ENCODE measurements at places on chromosomes 11 and 22.

- DNase-seq: no peak
These were observed 49.2 kb upstream of the SESN3 start for GRCh38 chr11:95279921-95280868.

- DNase-seq: no peak
These were observed 8.1 kb downstream of the UPK3A start for GRCh38 chr22:45292731-45293442.

- DNase-seq: no peak
These were observed 7.4 kb downstream of the GNB1L start for GRCh38 chr22:19847345-19847632.

DNA sequence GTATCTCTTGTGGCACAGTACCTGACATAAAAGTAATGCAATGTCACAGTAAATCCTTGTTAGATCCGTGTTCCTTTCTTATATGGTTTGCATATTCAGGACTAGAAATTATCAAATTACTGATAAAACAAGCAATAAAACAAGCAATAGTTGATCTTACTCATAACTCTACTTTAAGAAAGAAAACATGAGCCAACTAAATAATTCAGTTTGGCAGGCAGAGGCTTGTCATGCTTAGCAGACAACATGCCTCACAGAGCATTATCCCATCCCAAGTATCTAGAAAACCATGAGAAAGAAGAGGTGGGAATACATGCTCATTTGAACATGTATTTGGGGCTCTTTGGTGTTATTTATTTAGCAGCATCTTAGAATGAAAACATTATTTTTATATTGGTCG, 241.9 kb downstream of the SOX6 start:
- DNase-seq: no peak

DNA sequence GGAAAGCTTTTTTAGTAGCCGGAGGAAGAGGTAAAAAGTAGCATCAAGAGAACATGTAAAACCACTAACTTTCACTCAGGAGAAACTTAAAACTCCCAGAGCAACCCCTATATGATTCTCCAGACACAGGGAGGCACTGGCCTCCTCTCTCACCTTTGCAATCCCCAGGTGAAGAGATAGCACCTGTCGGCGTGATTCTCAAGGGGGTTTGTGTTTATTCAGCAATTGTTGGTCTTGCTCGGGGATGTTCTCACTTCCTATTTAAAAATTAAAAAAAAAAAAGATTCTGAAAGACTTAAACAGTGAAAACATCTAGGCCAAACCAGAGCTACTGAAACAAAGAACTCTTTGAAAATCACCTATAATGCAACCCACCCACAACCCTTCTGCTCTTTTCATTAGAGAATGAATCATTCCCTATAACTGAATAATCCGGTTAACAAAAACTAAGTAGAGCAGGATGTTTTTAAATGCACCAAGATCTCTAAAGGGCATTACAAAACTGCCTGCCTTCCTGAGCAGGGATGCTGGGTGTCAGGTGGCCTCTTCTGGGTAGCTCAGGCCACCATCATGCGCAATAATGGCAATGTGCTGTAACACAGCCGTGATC, 24.9 kb downstream of the DHCR7 start:
- no peak for DNase-seq

DNA sequence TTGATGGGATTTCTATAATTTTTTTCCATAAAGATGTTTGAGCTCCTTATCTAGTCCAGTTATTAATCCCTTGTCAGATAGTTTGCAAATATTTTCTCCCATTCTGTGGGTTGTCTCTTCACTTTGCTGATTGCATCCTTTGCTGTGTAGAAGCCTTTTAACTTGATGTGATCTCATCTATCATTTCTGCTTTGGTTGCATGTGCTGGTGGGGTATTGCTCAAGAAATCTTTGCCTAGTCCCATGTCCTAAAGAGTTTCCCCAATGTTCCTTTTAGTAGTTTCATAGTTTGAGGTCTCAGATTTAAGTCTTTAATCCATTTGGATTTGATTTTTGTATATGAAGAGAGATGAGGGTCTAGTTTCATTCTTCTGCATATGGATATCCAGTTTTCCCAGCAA, 1.7 kb upstream of the IL2RB start:
- no peak for DNase-seq

DNA sequence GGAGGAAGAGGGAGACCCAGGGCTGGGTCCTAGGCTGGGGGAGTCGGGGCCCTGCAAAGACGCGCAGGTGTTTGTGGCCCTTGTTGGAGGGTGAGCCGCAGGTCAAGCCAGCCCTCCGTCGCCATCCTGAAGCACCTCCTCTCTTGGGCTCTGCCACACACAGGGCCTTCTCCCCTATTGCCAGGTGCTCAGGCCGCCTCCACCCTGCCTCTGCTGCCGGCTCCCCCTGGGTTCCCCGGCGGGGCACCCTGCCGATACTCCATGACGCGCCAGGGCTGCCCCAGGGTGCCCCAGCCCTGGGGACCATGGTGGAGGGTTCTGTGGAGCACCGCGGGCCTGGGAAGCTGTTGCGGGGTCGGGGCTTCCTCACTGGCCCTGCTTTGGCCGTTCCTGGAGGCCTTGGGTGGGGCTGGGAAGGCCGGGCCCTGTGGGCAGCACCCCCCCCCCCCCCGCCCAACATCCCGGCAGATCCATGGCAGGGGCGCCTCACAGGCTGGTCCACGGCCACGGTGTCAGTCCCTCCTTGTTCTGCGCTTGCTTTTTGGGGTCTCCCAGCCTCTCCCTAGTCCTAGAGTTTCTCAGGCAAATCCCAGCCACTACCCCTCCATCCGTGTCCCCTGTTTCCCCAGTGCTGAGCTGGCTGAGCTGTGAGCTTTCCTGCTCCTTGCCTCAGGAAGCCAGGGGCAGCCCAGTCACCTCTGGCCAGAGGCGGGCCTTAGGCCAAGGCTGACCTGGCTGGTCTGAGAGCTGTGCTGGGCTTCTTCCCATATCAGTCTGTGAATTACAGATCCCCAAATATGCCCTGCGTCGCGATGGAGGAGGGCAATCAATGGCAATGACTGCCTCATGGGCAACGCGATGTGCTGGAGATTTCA, 2.3 kb upstream of the ADORA2A start:
- DNase-seq: no peak

DNA sequence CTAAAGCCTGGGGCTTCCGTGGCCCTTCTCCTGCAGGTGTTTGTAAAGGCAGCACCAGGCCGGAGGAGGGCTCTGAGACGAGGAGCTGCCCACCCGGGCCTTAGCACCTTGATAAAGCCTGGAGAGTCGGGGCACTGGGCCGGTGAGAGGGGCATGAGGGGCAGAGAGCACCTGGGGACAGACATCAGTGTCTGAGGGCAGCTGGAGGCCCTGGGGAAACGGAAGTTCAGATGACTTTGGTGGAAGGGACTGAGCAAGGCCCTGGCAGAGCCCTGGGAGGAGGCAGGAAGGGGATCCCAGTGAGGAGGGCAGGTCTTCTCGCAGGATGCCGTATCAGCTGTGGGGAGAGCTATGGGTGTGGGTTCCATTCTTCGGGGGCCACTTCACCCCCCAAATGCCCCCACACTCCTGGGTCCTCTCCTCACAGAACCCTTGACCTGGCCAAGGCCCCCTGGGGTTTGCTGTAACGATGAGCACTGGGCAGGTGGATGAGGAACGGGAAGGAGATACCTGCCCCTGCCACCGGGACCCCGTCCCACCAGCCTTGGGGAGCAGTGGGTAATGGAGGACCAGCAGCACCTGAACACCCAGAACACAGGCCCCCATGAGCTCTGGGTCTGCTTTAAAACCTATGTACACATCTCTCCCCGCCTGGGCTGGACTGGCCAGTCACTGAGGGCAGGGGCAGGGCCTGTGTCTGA, 7.4 kb downstream of the C1QTNF6 start:
- no peak for DNase-seq

DNA sequence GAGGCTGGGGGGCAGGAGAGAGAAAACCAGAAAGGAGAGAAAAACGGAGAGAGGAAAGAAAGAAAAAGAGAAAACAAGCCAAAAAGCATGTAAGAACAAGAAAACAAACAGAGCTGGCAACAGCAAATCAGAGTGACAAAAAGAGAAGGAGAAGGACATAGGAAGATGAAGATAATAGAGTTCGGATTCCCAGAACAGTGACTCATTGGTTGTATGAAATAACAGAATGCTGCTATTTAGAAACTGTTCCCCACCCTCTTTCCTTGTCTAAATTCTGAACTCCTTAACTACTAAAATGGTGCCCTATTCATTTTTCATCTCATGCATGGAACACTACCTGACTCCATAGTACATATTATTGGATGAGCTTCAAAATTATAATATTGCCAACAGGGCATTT, 317.4 kb downstream of the C11orf87 start:
- no peak for DNase-seq

GRCh38 chr11:35289821-35290220, 129.5 kb downstream of the SLC1A2 start:
- DNase-seq: no peak

DNA sequence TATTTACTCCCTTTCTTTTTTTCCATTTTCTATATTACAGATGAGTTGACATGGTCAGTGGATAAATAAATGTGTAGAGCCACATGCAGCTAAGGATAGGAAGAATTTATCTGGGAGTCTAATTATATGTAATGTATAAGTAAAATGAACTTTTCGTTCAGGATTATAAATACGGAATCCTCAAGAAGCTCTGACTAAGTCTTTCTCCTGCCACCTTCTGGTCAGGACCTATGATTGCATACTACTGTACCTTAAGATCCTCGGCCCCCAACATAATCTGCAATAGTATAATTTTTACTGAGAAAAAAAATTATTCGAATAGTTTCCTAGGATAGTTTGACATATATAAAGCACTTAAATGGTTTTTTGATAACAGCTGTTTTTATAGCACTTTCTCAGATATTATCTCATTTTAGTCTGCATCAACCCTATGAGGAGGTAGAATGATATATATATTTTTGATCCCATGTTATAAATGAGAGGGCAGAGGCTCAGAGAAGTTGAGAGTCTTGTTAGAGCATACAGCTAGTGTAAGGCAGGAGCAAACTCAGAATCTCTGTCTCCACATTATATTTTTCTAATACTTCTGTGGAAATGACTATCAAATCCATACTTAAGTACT, 36.1 kb downstream of the CCDC90B start:
- DNase-seq: no peak

GRCh38 chr11:10333490-10333889, 28.6 kb downstream of the ADM start:
- no peak for DNase-seq

GRCh38 chr11:2432171-2432621, 12.1 kb downstream of the TRPM5 start:
- DNase-seq: no peak

DNA sequence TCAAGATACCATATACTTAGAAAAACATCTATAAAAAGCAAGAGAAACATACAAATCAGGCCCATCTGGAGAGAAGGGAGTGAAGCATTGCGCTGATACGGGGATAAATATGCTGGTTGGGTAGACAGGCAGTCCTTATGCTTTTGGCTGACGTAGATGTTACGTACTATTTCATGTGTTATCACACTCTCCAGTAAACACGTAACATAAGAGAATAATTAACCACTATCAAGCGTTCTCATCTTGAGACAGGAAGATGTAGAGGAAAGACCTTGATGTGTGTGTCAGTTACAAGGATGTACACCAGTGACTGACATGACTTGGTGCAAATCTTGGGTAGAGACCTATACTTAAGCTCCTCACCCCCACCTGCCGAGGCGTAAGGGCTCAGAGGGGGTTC, 86.7 kb upstream of the PRODH start:
- DNase-seq: no peak
